ENCODE measurements at places on chromosomes 7 and 10.

DNA sequence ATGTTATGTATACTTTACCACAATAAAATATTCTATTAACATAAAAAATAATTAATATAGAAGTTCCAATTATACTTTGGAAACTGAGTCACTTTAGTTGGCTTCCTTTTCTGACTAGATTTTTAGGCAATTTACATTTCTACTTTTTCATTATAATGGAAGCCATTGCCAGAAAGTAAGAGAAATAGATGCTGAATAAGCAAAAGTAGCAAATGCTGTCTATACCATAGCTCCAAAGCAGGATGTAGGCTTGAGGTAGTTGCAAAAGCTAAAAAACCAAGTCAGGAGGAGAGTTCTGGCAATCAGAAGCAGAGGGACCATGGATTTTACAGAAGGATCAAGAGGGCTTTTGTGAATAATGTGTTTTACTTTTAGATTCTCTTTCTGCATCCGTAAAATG, 262.4 kb upstream of the TMEM229A start:
- no peak for DNase-seq

- no peak for DNase-seq
These were observed 135.2 kb downstream of the CUX1 start for GRCh38 chr7:101952355-101953247.

DNA sequence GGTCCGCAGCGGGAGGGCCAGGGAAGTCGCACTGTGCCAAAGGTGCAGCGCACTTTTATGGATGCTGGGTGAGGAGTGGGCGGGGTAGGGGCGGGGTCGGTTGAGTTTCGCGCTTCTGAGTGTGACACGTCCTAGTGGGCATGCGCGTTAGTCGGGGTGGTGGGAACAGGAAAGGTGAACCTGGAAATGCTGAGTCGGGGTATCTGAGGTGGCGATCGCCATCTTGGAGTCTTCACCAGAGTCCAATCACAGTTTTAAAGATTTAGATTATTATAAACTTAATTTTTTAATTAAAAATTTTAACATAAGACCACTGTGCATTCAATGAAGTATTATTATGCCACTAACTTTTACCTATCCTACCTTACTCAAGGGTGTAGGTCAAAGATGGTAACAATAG, 45.7 kb downstream of the ZNF138 start:
- no peak for DNase-seq

DNA sequence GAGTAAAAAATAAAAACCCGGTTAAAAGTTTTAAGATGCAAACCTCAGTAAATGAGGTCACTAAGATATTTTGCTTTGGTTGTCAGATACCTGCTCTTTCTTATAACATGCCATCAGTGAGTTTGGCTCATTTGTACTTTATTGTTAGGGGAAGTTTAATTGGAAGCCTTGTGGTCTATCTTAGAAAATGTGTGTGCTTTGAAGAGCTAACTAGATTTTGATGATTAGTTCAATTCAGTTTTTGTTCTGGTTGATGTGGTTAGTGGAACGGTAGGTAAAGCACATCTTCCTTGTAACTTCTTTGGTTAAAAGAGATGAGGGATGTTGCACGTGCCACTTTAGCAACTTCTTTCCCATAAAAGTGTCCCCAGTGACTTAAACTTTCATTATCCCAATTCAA, 353.4 kb upstream of the GALNT17 start:
- no peak for DNase-seq

DNA sequence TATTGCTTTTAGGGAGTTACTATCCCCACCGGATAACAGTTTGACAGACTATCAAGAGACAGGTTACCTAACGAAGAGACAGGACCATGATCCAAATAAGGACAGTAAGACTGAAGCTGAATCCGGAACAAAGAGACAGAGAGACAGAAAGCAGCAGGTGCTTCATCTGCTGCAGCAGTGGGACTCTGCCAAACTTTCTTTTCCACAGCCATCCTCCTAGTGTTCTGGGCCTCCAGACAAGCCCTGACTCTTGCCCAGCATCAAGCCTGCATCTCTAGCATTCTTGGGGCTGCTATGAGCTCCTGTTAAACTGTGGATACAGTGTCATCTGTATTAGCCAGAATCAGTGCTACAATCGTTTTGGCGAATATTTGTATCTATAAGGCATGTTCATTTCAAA, 761.7 kb downstream of the GRID1 start:
- peak; percentile 31 for DNase-seq

GRCh38 chr10:27981744-27982143, 17.1 kb downstream of the ODAD2 start:
- DNase-seq: no peak

GRCh38 chr7:50558294-50559053, 6.7 kb downstream of the DDC start:
- no peak for DNase-seq

GRCh38 chr7:28474282-28474638, 61.9 kb downstream of the CREB5 start:
- DNase-seq: no peak

DNA sequence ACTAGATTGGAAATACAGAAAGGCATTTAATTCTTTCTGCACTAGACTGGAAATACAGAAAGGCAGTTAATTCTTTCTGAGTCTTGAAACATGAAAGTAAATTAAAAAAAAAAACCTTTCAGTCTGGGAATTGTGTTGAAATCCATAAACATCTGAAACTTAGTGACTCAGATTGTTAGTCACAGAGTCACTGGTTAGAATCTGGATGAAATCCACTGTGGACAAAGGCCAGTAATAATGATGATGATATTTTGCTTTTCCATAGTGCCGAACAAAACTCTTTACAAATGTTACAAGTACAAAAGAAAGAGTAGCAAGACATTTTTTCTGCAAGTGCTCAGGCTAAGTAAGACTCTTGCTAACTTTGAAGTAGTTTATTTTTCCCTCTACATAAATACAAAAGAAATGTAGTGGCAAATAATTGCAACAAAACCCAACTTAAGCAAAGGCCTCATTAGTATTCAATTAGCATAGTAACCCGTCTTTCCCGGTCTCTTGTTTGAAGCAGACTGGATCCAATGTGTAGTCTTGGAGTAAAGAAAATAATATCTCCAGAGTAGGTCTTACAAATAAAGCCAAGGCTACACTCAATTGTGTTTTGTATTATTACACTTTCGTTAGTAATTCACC, 5.8 kb upstream of the PRTFDC1 start:
- DNase-seq: no peak

DNA sequence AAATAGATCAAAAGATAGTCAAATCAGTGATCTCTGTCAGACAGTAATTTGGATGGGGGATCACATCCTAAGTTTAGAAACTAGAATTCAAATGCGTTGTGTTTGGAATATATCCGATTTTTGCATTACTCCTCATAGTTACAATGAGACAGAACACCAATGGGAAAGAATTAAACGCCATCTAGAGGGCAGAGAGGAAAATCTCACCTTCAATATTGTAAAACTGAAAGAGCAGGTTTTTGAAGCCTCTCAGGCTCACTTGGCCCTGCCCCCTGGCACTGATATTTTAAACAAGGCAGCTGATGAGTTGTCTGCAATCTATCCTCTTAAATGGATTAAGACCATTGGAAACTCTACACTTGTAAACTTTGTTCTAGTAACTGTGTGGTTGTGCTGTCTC, 17.7 kb downstream of the FRG2B start:
- DNase-seq: no peak

GRCh38 chr7:155858521-155859061, 46.3 kb upstream of the SHH start:
- DNase-seq: peak; percentile 20

- no peak for DNase-seq
These were observed 30.3 kb downstream of the FAM20C start for GRCh38 chr7:222716-223041.

- DNase-seq: no peak
These were observed 1.4 kb downstream of the PHYHIPL start for GRCh38 chr10:59177836-59178235.

GRCh38 chr10:30603589-30603988, 26.0 kb downstream of the LYZL2 start:
- DNase-seq: no peak

GRCh38 chr10:74827045-74827441, 643 bp downstream of the KAT6B start:
- no peak for DNase-seq

GRCh38 chr7:106064771-106065574, 47.1 kb downstream of the SYPL1 start:
- DNase-seq: peak; percentile 90

DNA sequence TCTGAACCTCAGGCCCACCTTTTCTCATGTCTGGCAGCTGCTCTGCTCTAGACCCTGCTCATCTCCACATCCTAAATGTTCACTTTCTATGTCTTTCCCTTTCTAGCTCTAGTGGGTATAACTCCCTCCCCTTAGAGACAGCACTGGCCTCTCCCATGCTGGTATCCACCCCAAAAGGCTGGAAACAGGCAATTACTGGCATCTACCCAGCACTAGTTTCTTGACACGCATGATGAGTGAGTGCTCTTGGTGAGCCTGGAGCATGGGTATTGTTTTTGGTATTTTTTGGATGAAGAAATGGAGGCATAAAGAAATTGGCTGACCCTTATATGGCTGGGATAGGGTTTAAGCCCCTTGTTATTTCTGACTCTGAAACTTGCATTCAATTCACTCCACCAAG, 156.0 kb downstream of the EGFR start:
- DNase-seq: no peak

- no peak for DNase-seq
These were observed 16.5 kb downstream of the MGMT start for GRCh38 chr10:129483430-129484010.

DNA sequence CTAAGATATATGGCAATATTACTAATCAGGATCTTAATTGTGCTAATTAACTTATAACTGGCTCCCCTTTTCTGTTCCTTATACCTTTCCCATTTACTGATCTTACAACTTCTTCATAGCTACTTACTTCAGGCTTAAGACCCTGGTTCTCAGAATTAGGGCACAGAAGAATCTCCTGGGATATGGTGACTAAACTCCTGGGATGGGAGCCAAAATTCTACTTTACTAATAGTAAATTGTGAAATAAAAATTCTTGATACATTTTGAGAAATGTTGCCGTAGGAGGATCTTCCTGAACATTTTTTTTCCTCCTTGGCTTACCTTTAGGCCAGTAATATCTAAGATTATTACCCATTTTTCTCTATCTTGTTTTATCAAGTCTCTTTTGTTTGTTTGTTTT, 309.5 kb downstream of the ATRNL1 start:
- DNase-seq: no peak

DNA sequence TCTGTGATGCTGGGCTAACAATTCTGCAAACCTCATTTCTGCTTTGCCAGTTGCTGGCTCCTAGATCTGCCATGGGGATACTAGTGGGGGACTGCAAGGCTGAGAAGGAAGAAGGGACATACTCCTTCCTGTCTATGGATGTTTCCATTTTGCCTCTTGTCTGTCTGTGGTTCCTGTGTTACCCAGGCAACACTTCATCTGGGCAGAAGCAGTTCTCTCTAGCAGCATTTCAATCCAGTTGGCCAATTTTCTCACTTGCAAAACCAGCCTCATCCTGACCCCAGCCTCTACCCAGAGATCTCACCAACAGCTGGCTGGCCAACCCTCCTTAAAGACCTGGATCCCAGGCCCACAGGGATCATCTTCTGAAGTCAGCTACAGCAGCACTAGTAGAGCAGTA, 131.7 kb downstream of the DOCK4 start:
- no peak for DNase-seq

DNA sequence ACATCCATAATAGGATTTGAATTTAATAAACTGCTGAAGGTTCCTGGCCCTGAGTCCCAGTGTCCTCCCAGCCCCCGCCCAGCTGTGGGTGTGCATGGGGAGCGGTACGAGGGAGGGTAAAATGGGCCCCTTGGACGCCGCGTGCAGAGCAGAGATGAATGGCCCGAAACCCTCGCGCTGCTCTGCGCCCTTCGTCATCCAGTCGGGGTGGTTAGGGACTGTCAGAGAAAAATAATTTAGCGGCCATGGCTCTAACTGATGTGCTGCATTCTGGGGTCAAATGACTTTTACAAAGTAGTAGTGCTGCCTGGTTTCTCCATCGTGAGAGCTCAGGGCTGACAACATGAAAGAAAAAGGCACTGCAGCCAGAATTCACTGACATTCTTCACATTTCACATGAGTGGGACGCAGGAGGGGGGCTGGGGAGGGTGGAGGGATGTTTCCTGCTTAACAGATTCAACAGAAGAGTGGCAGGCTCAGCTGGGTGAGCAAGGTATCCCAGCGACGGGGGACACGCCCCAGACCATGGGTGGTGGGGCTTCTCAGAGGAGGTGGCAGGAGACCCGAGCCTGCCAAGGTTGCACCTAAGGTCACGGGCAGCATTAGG, 304.5 kb downstream of the WDR37 start:
- peak; percentile 74 for DNase-seq

GRCh38 chr7:45892407-45893035, 4.2 kb downstream of the IGFBP1 start:
- peak; percentile 71 for DNase-seq

DNA sequence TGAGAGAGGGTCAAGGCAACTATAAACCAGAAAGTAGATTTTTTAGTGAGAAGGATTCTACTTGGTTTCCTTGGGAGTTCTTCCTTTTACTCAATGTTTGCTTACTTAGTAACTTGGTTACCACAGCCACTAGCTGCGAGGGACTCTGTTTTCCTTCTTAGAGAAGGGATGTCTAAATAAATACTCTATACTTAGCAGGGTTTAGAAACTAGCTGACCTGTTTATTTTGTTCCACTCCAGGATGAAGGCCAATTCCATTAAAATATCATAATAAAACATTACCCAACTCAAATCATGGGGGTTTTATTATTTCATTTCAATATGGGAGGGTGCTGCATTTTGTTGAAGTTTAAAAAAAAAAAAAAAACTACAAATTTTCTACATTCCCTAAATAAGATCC, 87.3 kb downstream of the PPP1R3A start:
- DNase-seq: no peak

GRCh38 chr7:150463461-150463860, 13.0 kb downstream of the GIMAP8 start:
- no peak for DNase-seq

DNA sequence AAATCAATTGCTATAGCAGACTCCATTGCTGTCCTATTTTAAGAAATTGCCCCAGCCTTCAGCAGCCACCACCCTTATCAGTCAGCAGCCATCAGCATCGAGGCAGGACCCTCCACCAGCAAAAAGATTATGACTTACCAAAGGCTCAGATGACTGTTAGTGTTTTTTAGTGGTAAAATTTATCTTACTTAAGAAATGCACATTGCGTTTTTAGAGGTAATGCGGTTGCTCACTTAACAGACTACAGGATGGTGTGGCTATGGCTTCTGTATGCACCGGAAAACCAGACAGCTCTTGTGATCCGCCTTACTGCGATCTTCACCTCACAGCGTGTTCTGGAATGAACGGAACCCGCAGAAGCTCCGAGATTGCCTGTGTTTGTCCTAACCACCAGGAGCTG, 58.1 kb downstream of the WDR37 start:
- no peak for DNase-seq
